Esophagus muscularis mucosa (tissue), 4 donors: ENCODE measurements at places on chromosomes 6 and 20. TPM values are rescaled to one million over a fixed set of nuclear protein-coding genes. Genes with fewer than 3 reads are reported as not detected.
A peak's percentile ranks its signal among the peaks of the same experiment; 100 is the strongest.

- H3K27ac ChIP-seq: no peak overlapping the region
- H3K27me3 ChIP-seq: no peaks in the 10 kb centered on the region
- no peaks in the 10 kb centered on the region for H3K36me3 ChIP-seq
- no peaks in the 10 kb centered on the region for H3K4me1 ChIP-seq
- H3K4me3 ChIP-seq: no peak overlapping the region
- peak; percentile 78 for DNase-seq
Observed at GRCh38 chr6:110020888-110021287, 42.8 kb downstream of the GPR6 start.

- DNase-seq: no peak
- no peak overlapping the region for H3K27ac ChIP-seq
- H3K4me3 ChIP-seq: no peak overlapping the region
- H3K27me3 ChIP-seq: no peaks in the 10 kb centered on the region
Observed at GRCh38 chr6:72461144-72461543, 160.7 kb upstream of the KCNQ5 start.

DNA sequence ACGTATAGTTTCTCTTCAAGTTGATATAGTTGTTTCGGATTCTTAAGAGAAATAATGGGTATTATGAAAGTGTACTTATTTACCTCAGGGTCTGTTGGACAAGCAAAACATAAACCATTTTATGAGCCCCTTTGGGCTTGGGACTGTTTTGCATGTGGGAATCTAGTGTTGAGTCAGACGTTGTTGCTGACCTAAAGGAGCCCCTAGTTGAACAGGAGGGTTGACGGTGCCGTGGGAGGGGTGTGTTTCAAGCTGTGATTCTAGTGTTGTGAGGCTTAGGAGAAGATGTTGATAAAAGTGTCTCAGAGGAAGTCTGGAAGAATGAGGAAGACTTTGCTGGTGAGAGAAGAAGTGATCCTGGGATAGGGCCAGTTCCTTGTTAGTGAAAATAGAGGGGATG lies 140.0 kb downstream of the ARID1B start:
- H3K36me3 ChIP-seq: no peaks in the 10 kb centered on the region
- peaks cover 36% of the 10 kb centered on the region for H3K4me1 ChIP-seq
- no peak for DNase-seq
- no peak overlapping the region for H3K4me3 ChIP-seq
- H3K27me3 ChIP-seq: no peaks in the 10 kb centered on the region

DNA sequence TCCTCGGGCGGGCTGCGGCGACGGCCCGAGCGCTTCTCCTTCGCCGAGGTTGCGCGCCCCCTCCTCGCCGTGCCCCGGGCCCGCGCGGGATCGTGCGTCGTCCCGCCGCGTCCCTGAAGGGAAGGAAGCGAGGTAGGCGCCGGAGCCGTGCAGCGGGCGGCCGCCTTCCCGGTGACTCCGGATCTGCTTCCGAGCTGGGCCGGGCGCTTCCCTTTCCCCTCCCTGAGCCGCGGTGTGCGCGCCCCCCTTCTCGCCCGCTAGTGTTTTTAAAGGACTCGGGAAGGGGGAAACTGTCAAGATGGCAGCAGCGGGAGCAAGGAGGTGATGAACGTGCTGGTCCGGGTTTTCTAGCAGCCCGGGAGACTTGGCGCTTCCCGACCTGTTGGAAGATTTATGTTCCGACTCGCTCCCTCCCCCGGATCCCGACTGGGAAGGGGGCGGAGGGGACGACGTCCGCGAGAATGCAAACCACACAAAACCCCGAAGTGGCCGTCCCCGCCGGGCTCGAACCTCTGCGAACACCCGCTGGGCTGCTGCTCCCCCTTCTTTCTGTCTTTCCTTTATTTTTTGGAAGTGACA lies 744 bp upstream of the FOXO3 start:
- DNase-seq: peak; percentile 94
- H3K36me3 ChIP-seq: no peaks in the 10 kb centered on the region
- peak overlapping the region; percentile 94 for H3K4me3 ChIP-seq
- peaks cover 49% of the 10 kb centered on the region for H3K4me1 ChIP-seq

DNA sequence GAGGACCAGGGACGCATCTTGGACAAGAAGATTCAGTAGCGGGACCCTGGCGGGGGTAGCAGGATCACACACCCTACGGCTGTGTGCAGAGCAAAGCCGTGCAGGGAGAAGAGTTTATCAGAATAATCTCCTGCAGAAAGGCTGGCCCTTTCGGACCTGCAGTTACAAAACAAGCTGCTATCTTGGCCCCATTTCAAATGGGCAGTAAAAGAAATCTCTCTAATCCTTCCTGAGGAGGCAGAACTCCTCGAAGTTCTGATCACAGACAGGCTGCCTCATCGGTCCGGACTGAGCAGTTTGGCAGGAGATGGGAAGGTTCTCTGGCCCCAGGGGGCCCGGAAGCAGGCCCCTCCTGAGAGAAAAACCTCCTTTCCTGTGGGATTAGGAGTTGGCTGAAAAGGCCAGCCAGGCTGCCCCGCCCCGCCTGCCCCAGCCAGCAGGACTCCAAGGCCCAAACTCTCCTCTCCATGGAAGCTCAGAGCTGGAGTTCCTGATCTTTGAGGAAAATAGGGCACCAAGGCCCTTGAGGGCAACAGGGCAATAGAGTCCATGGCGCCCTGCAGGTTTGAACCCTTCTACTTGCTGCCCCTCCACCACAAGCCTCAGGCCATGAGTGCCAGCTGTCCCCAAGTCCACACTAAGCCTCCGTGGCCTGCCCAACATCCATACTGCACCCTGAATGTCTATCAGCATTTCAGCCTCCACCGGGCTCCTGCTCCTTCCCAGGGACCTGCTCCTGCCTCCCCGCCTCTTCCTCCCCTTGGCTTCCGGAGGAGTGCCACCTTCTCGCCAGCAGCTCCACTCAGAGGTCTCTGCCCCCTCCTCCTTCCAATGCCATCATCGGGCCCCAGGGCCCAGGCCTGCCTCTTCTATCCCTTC lies 141.3 kb downstream of the PREX1 start:
- H3K27ac ChIP-seq: peak overlapping the region; percentile 69
- DNase-seq: no peak
- peaks cover 72% of the 10 kb centered on the region for H3K4me1 ChIP-seq
- H3K4me3 ChIP-seq: no peak overlapping the region
- H3K27me3 ChIP-seq: no peaks in the 10 kb centered on the region
- H3K36me3 ChIP-seq: peaks cover 8% of the 10 kb centered on the region

- no peaks in the 10 kb centered on the region for H3K36me3 ChIP-seq
- DNase-seq: no peak
- no peak overlapping the region for H3K4me3 ChIP-seq
- H3K27ac ChIP-seq: no peak overlapping the region
Observed at GRCh38 chr6:97438011-97438671, 155.1 kb upstream of the MMS22L start.

GRCh38 chr20:33671573-33672288 lies 2.5 kb downstream of the NECAB3 start:
- H3K4me1 ChIP-seq: peaks cover 64% of the 10 kb centered on the region
- no peak for DNase-seq

Gene MBOAT1
- 4.5 TPM for total RNA-seq
